ENCODE measurements at places on chromosomes 7 and 10.

- DNase-seq = no peak
These were observed 18.4 kb upstream of the MACROH2A2 start for GRCh38 chr10:70034232-70034631.

GRCh38 chr10:133440633-133441285, 13.0 kb upstream of the SCART1 start:
- DNase-seq = no peak

GRCh38 chr7:159064816-159065510, 79.7 kb downstream of the VIPR2 start:
- DNase-seq = no peak

DNA sequence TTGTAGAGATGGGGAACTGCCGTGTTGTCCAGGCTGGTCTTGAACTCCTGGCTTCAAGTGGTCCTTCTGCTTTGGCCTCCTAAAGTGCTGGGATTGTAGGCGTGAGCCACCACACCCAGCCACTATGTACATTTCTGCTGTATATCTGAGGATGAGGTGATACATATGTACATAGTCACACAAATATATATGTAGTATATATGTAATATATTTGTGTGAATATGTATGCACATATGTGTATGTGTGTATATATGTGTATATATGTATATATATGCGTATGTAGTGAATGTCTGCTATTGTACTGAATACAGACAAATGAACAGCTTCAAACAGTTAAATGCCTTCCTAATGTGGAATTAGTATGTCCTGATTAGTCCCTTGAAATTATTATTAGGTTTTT, 70.3 kb downstream of the EXOC6 start:
- no peak for DNase-seq

DNA sequence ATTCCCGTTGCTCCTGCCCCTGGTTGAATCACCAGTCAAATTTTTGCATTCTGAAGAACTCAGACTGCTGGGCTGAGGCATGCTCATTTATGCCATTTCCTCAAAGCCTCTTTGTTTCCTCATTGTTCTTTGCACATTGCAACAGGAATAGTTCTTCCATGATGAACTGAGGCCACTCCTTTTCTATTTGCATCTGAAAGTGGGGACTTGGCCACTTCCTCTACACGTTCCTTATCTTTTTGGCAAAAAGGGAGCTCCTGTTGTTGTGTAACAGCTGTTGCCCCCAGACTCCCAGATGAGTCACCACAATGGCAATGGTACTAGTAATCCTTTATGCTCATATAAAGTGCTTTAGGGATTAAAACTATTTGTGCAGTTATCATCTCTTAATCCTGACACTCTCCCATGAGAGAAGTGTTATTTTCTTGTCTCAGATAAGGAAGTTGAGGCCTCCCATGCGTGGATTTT, 20.1 kb upstream of the ITPRID1 start:
- DNase-seq = peak; percentile 95

- DNase-seq = peak; percentile 51
These were observed 57.7 kb downstream of the MYPN start for GRCh38 chr10:68166871-68167585.
